ENCODE measurements at places on chromosomes 7 and 10.

- no peak for DNase-seq
Observed at GRCh38 chr10:112639298-112639697, 192.3 kb downstream of the VTI1A start.

DNA sequence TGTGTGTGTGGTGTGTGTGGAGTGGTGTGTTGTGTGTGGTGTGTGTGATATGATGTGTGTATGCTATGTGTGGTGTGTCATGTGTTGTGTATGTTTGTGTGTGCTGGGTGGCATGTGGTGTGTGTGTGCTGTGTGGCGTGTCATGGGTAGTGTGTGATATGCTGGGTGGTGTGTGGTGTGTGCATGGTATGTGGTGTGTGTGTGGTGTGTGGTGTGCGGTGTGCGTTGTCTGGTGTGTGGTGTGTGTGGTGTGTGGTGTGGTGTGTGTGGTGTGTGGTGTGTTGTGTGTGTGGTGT, 37.5 kb upstream of the DNAJB6 start:
- DNase-seq: no peak

DNA sequence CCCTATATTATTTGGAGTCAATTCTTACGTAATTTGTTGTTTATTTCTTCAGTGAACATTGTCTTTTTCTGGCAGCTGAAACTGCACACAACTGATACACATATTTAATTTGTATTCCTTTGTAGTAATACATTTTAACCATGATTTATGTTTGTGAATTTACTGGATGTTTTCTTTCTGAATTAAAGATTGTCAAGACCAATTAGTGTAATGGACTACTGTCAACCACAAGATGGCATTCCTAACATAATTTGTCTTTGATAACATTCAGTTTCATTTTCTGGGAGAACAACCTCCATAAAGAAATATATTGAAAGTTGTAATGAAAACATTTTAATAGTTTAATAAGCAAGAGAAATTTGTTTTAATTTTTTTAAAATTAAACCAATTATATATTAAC, 10.1 kb downstream of the THNSL1 start:
- DNase-seq: no peak

GRCh38 chr7:157151626-157152339, 13.1 kb downstream of the UBE3C start:
- DNase-seq: no peak

DNA sequence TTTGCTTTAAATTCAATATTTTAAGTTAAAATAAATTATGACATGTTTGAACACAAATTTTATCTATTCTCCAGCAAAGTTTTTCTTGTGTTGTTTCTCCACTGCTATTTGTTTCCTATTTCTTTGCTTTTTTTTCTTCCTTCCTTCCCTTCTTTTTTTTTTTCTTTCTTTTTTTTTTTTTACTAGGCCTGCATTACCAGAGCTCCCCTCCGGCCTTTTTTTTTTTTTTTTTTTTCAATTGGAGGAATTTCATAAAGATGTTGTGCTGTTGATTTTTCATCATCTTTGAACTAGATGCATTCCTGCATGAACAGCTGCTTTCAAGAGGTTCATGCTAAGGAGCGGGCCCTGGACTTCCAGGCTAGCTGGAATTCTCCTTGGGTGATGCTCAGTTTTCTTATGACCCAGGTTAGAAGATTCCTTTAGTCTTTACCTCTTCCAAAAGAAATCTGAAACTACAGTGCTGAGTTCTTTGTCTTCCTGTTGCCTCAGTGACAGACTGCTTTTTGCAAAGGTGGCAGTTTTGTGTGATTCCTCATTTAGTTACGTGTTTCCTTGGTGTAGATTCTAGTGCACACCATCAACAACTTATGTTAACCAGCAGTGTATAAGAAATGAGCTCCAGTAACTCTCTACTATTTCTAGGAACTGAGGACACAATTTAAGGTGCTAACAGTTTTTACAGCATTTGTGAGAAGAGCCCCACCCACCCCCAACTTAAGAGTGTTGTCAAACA, 4.8 kb upstream of the CAMK1D start:
- DNase-seq: no peak

DNA sequence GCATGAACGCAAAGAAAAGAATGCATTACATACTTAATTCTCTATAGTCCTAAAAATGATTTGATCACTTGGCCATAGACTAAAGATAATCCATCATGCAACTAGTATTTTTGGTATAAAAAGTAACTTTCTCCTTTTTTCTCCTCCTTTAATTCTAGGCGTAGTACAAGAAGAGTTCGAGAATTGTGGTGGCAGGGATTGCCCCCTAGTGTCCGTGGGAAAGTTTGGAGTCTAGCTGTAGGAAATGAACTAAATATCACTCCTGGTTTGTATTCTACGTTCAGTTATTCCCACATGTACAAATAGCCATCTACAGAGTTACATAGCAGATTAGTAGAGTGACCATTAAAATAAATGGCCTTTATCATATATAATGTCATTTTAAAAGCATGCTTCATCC, 45.5 kb upstream of the HELLS start:
- DNase-seq: no peak

DNA sequence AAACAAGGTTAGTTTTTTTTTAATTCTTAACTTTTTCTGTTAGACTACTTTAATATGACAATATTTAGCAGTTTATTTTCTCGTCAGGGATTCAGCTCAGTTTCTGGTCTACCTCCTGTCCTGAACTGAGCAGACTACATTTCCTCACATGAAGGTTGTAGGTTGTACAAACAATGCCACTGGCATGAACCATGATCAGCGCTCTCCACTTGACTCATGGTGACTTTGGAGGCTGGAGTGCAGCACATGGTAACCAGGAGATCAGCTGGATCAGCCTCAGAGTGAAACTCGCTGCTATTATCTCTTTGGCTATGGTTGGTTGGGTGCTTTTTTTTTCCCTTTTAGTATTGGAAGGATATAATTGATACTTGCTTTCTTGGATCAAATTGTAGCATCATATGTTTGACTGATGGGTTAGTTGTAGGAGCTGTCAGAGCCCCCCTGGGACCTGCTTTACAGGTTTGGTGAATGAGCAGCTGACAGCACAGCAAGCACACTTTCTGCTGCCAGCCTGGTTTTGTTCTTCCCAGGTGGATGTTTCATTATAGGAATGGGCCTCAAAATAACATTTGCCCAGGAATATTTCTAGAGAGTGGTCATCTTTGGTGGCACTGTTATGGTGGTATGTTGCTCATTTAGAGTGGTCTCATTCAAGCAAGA, 556.4 kb downstream of the AUTS2 start:
- no peak for DNase-seq

GRCh38 chr10:62764011-62764410, 40.5 kb upstream of the ADO start:
- no peak for DNase-seq

Measured in GM06990 (cell line).